Activated T-cell treated with anti-CD3 and anti-CD28 coated beads for 24 hours (primary cell): ENCODE measurements at places on chromosomes 1 and 21.

GRCh38 chr1:39981385-39981784 is 26.4 kb downstream of the MFSD2A start:
- no peak for DNase-seq

DNA sequence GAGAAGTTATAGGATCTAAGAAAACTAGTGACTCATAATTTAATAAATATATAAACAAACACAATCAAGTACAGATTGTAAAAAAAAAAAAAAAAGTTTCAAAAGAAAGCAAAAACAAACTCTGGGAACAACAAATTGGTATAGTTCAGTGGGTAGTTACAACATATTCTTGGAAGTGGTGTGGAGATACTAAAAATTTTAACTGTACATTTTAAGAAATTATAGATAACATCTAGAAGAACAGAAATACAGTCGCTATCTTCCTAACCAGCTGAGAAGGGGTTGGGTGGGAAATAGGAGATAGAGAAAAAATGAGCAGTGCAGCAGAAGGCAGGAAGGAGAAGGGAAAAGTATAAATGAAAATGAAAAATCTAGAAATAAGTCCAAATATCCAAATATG is 70.5 kb downstream of the LRRC8C start:
- DNase-seq, result no peak

GRCh38 chr1:184222652-184223052 is 164.2 kb upstream of the C1orf21 start:
- peak; percentile 20 for DNase-seq

DNA sequence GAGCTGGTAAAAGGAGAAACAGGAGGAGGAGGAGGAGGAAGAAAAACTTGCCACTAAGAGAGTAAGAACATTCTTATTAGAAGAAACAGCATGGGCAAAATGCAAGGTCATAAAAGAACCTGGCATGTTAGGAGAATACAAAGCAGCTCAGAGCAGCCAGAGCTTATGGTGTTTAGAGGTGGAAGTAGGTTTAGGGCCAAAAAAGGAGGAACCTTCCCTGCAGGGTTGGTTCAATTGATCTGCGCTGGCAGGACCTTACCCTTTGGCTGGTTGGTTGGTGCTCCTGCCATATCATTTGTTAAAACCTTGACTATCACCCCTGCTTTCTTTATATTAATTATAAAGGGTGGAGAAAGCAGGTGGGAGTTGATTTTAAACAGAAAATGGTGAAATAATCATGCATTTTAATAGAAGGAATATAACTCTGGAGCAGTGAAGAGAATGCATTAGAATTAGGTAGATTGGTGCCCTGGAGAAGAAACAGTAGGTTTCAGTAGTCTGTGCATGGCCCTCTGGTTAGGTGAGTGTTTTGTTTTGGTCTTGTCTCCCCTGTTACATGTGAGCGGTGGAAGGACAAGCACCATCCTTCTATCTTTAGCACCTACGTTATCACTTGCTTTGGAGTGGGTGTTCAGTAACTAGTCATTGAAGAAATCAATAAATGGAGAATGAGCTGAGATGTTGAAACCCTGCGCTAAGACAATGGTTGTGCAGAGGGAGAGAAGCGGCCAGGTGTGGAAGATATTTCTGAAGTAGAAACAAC is 110.4 kb upstream of the NGF start:
- DNase-seq, result no peak

- DNase-seq, result no peak
Measured at GRCh38 chr21:42203936-42204335, 15.0 kb upstream of the ABCG1 start.

DNA sequence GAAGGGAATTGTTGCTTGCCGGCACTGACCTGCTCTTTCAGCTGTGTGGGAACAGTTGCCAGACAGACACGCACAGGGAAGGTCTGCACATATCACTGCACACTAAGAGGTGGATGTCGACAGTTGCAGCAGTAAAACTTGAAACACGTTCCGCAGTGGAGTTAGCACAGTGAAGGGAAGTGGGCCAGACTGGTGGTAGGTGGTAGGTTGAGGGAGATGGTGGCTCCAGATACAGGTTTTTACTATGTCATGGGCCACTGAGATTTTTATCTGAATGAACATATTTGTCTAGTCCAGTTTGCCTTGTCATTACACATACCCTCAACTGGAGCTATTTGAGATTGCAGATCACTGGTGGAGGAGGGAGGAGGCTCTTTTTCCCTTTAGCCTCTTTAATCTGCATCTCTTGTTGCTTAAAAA is 13.5 kb downstream of the MRPS6 start:
- DNase-seq, result no peak

DNA sequence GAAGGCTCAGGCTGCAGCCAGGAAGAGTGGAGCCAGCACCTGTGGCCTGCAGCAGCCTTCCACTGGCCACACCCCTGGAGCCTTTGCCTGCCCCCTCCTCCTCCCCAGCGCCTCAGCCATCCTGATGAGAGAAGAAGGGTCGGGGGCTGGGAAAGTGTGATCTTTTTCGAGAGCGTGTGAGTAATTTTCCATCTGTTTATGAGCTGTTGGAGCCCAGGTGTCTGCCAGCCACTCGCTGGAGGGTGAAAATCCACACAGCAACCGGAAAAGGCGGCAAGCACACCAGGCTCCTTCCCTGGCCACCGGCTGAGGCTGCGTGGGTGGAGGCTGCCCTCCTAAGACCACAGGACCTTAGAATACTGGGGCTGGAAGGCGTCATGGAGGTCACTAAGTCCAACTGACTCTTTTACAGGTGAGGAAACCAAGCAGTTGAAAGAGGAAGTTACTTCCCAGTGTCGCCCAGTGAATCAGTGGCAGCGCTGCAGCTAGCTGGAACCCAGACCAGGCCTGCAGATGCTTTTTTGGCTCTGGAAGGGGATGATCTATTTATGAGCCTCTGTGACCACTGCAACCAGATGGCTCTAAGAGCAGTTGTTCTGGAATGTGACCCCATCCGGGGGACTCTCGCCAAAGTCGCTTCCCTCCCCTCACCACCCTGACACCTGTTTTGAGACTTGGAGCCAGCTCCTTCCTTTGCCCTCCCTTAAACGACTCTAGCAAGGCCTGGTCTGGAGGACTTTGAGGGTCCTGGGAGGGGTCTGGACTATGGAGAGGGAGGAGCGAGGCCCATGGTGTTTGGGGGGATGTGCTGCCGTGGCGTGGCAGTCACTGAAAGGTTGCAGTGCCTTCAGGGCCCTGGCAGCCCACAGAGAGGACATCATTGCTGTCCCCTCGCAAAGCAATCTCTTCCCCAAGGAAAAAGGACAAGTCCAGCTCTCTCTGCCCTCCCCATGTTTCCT is 54.5 kb downstream of the LGR6 start:
- no peak for DNase-seq

DNA sequence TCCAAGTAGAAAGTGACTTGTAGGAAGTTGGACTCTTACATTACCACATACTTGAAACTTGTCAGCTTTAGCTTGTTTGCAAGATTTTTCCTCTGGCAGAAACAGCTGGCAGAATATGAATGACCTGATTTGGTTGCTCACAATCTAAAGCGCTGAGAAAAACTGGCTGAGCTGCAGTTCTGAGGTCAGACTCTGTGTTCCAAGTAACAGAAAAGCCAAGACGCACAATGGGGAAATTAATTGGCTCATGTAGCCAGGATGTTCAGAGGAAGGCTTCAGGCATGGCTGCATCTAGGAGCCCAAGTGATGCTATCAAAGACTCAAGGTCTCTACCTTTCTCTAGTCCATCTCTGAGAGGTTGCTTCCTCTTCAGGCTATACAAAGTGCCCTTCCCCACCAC is 27.0 kb downstream of the ALPL start:
- no peak for DNase-seq

DNA sequence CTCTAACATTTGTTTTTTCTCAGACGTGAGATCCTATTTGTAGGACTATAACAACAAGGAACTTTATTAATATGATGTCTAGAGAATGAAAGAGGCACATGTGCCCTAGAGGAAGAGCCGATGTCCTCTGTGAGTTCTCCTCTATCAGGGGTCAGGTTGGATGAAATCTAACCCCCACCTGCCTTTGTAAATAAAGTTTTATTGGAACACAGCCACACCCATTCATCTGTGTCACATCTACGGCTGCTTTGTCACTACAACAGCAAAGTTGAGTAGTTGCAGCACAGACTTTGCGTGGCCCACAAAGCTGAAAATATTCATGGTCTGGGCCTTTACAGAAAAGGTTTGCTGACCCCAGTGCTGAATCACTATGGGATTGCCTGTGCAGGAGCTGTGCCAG is 571 bp upstream of the CAPN9 start:
- DNase-seq, result no peak

DNA sequence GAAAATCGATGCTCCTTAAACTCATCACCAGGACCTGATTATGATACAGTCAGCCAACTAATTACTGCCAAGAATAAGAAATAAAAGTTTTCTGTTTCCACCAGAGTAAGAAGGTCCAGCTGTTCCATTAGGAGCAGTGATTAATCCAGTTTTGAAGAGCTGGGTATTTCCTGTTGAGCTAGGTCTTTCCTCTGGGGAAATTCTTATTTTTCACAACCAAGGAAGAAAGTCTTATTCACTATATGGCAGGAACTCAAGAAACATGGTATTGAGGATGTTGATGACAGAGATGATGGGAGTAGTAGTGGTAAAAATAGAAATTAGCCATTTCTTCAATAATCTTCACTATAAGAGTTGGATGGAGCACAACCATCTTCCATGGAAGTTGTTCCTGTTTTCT is 374.6 kb upstream of the RUNX1 start:
- no peak for DNase-seq

DNA sequence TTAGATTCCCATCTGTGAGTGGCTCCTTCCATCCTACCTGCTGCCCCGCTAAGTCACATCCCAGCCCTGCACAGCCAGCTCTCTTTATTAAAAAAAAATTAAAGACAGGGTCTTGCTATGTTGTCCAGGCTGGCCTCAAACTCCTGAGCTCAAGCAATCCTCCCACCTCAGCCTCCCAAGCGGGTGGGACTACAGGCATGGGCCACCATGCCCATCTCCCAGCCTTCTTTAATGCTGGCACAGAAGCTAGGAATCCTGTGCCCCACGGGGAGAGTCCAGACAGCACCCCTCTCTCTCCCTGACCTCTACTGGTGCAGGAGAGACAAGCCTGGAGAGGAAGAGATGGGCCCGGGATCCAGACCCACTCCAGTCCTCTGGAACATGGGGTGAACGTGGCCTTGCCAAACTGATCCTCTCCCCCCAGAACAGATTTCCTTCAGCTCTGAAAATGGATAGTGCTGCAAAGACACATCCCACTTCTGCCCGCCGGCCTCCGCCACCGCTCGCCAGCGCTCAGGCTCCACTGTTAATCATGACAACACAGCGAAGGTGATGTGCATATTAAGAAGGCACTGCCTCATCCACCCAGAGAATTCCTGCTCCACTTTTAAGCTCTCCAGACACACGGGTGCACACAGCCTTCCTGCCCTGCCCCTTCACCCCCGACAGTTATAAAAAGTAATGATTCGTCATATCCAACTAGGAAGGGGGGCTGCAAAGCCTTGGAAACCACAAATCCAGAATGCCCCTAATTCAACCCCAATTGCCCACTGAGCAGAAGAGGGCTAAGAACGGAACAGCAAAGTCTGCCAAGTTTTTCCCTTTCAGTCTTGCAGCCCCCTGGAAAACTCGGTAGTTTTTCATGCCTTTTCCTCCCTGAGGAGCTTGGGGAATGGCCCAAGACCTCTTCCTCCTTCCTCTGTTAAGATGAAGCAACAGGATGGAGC is 68.1 kb downstream of the MRPL37 start:
- DNase-seq, result no peak

DNA sequence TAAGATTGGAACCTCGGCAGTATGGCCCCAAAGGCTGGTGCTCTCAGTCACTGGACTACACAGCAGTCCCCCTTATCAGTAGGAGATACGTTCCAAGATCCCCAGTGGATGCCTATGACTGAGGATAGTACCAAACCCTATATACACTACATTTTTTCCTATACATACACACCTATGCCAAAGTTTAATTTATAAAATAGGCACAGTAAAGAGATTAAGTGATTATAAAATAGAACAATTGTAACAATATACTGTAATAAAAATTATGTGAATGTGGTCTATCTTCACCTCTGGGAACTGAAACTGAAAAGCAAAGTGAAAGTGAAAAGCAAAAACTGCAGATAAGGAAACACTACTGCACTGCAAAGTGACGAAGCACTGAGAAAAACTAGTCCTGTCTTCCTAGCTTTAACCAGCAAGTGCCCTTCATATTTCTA is 96.8 kb downstream of the INTS7 start:
- DNase-seq, result no peak

DNA sequence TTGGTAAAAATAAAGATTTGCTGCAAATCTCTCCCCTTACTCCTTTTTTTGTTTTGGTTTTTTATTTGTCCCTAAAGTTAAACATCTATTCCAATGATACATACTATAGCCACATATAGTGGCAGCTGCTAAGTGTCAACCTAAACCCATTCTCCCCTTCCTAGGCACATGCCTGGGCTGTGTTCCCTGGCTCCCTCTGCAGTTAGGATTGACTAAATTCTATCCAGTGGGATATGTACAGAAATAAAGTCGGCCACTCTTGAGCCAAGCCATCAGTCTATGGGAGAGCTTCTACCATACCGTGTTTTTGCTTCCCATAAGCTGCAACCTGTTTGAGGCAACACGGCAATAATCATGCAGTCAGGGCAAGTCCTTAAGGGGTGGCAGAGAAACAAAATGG is 23.6 kb downstream of the MCOLN3 start:
- no peak for DNase-seq

- DNase-seq, result no peak
Measured at GRCh38 chr1:228095161-228095560, 8.0 kb downstream of the C1orf35 start.

DNA sequence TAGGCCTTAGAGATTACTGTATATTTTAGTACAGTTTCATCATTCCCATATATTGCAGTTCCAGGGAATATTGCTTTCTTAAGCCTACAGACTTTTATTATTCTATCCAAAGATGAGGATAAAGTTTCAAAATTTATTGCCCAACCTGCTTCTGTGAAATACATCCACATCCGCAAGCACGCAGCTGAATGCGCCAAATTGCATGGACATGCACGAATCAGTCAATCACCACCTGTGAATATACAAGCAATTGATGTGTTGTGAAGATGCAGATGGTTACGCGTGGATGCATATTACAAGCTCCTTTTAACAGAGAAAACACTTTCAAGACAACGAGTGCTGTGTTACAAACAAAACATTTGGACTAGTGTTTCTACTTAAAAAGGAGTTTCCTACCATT is 577.8 kb upstream of the PLXNA2 start:
- DNase-seq, result no peak

- no peak for DNase-seq
Measured at GRCh38 chr1:226565476-226565875, 16.9 kb downstream of the STUM start.

- DNase-seq, result no peak
Measured at GRCh38 chr21:40850071-40850470, 3.1 kb upstream of the DSCAM start.

DNA sequence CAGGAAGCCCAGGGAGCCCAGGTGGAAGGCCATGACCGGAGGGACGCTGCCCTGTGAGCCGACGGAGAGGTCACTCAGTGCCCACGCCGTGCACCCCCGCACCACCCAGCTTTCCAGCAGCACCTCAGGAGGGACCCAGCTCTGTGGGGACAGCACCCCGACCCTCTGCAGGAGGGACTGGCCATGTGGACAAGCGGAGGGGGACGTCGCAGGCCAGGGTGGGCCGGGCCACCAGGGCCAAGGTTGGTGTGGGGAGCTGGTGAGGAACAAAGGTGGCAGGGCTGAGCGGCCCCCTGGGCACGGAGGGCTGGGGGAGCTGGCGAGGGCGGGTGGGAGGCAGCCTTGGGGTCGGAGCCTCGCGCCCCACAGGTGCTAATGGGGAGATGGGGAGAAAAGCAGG is 22.8 kb downstream of the NADK start:
- no peak for DNase-seq

- DNase-seq, result no peak
Measured at GRCh38 chr1:116763787-116764465, 9.7 kb downstream of the CD2 start.
